ENCODE measurements at places on chromosomes 11 and 22. TPM values are rescaled to one million over a fixed set of nuclear protein-coding genes. Genes with fewer than 3 reads are reported as not detected.

The FOLR3 gene
- total RNA-seq: not detected

DNA sequence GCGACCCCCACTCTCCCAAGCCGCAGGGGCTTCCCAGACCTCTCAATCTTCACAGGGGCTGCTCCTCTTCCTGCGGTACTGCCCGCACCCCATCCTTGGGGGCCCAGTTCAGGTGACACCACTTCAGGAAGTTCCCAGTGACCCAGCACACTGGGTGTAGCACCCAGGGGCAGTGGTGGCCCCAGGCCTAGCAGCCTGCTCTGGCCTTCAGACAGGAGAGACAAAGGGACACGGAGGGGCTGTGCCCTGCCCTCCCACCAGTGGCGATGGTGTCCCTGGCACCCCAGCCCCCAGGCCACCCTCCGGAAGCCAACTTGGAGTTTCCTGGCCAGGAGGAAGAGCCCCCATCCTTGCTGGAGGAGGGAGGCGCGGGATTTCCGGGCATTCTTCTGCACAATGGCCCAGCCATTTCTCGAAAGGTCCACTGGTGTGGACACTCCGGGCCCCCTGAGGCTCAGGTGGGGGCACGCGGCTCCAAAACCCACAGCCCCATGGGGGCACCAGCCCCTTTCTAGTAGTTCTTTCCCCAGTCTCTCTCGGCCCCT lies 978 bp upstream of the CLDN5 start:
- H3K36me3 ChIP-seq: no peaks in the 10 kb centered on the region
- peaks cover 13% of the 10 kb centered on the region for H3K27me3 ChIP-seq
- no peaks in the 10 kb centered on the region for H3K4me1 ChIP-seq
- no peak for DNase-seq

DNA sequence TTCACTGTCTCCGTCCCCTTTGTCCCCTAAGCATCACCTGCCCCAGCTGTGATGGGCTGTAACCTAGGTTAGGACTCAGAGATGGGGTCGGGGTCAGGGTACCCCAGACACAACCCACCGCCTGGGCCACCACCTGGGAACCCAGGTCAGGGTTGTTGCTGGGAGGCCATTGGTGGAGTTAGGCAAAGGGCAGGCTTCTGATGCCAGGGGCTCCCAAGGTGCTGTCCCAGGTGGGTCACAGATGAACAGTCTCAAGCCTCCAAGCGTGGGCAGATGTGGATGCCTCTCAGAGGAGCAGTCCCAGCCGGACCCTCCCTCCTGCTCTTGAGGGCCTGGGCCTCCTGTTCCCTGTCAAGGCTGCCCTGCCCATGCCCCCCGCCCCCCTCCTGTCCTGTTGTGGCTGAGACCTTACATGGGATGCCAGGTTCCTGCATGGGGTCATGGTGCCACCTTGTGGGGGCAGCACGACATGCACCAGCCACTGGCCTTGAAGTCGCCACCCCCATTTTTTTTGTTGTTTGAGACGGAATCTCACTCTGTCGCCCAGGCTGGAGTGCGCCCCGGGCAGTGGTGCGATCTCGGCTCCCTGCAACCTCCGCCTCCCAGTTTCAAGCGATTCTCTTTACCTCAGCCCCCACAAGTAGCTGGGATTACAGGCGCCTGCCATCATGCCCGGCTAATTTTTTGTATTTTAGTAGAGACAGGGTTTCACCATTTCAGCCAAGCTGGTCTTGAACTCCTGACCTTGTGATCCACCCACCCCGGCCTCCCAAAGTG lies 12.1 kb downstream of the GATD1 start:
- no peak overlapping the region for H3K27ac ChIP-seq
- no peaks in the 10 kb centered on the region for H3K27me3 ChIP-seq
- no peaks in the 10 kb centered on the region for H3K36me3 ChIP-seq
- no peak overlapping the region for H3K4me3 ChIP-seq
- no peaks in the 10 kb centered on the region for H3K4me1 ChIP-seq
- peak; percentile 76 for DNase-seq

The C11orf52 gene
- 9.7 TPM for total RNA-seq

DNA sequence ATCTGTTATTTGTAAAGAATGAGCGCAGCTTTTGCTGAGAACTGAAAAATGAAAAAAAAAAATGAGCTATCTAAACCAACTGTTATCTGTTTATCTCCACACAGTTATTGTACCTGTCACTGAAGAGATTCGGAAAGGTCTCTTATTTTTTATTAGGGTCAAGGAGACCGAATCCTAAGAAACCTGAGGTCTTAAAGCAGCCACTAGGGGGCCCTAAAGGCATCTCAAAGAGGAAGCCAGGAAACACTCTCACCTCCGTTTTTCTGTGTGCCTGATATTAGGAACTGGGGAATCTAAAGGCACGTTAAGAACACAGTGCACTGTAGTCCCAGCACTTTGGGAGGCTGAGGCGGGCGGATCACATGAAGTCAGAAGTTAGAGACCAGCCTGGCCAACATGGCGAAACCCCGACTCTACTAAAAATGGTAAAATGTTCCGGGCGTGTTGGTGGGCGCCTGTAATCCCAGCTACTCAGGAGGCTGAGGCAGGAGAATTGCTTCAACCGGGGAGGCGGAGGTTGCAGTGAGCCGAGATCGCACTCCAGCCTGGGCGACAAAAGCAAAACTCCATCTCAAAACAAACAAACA lies 3.5 kb upstream of the LARGE1 start:
- DNase-seq: peak; percentile 86
- H3K36me3 ChIP-seq: no peaks in the 10 kb centered on the region
- H3K4me3 ChIP-seq: no peak overlapping the region
- H3K4me1 ChIP-seq: no peaks in the 10 kb centered on the region

The DMC1 gene
- not detected for total RNA-seq

- H3K4me1 ChIP-seq: no peaks in the 10 kb centered on the region
- no peak overlapping the region for H3K4me3 ChIP-seq
- DNase-seq: no peak
- H3K36me3 ChIP-seq: no peaks in the 10 kb centered on the region
- H3K27me3 ChIP-seq: no peaks in the 10 kb centered on the region
These were observed 1.9 kb upstream of the OR51B4 start for GRCh38 chr11:5303626-5304025.

DNA sequence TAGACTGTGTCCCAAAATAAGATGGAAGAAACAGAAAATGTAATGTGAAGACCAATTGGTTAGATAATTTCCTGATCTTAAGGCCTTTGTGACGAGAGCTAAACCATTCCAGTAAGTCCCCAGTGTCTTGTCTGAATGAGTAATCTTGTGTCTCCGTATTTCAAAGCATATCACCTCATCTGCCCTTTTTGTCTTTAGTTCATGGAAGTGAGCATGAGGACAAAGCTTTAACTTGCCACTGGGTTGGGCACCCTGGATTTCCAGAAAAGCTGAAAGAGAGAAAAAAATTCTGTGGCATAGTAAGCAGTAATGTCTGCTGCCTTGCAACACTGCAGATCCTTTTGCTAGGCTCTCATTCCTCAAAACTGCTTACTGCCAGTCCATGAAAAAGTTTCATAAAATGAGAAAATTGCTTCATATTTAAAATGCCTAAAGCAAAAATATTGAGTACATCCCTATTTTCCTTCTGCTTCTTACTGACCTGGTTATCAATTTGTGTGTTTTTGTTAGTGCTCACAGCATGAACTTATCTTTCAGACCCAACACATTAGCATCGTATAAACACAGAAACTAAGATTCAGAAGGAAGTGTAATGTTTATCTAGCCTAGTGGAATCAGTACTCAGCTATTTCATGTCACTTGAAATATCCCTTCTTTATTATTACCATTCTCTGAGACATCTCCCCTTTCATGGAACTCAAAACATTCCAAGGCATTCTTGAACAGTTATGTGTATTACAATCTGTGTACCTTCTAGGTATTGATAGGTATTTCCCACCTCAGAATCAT lies 5.3 kb downstream of the CASP12 start:
- H3K4me1 ChIP-seq: no peaks in the 10 kb centered on the region
- no peaks in the 10 kb centered on the region for H3K36me3 ChIP-seq
- no peak overlapping the region for H3K27ac ChIP-seq
- no peak for DNase-seq

DNA sequence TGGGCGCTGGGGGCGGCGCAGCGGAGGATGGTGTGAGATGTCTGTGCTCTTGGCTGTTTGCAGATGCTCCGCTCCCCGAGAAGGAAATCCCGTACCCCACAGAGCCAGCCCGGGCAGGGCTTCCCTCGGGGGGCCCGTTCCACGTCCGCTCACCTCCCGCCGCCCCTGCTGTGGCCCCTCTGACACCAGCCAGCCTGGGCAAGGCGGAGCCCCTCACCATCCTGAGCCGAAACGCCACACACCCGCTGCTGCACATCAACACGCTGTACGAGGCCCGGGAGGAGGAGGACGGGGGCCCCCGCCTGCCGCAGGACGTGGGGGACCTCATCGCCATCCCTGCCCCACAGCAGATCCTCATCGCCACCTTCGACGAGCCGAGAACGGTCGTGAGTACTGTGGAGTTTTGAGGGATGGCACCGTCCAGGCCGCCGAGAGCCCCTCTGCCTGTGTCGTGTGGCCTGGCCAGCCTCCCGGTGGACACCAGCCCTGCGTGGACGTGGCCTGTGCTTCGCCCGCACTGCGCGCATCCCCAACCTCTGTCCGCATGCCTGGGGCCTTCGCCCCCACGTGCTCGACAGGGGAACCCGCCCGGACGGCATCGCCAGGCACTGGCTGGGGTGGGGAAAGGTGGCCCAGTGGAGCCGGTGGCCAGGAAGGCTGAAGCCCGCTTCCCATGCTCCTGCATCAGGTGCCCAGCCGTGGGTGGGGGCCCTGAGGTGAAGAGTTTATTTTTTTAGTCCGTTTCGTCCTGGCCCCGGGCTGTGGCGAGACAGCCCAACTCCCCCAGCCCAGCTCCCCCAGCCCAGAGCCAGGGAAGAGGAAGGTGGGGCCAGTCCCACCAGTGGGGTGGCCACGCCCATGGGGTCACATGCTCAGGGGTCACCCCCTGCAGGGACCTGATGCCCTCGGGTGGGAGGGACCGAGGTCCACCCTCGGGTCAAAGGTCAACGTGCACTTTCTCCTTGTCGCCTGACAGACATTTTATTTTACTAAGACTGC lies 6.5 kb upstream of the TRABD start:
- DNase-seq: no peak
- H3K27ac ChIP-seq: no peak overlapping the region
- H3K36me3 ChIP-seq: no peaks in the 10 kb centered on the region
- H3K4me3 ChIP-seq: no peak overlapping the region
- H3K4me1 ChIP-seq: peaks cover 2% of the 10 kb centered on the region
- H3K27me3 ChIP-seq: no peaks in the 10 kb centered on the region

DNA sequence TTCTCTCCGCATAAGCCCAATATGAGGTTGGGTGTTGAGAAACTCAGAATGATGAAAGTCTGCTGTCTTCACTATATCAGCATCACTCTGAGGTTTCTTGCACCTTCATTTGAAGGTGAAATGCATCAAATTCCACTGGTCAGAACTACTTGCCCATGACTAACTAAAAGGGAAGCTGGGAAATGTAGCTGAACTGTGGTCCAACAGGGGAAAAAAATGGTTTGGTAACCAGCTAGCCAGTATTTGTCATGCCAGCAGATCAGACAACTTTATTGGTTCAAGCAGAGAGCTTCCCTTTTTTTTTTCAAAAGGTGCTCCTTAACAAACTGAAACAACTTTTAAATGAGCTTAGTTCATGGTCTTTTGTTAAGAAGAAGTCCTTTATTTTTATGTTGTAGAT lies 14.2 kb upstream of the PIK3C2A start:
- H3K27me3 ChIP-seq: no peaks in the 10 kb centered on the region

The MRGPRX3 gene
- not detected for total RNA-seq

The ABCC8 gene
- 22.9 TPM for total RNA-seq

The OR6A2 gene
- total RNA-seq: not detected

The C11orf86 gene
- 81.7 TPM for total RNA-seq

- no peaks in the 10 kb centered on the region for H3K27me3 ChIP-seq
- peak overlapping the region; percentile 78 for H3K27ac ChIP-seq
- no peak overlapping the region for H3K4me3 ChIP-seq
- no peaks in the 10 kb centered on the region for H3K36me3 ChIP-seq
- peaks cover 28% of the 10 kb centered on the region for H3K4me1 ChIP-seq
- DNase-seq: peak; percentile 66
These were observed 30.3 kb upstream of the WNT7B start for GRCh38 chr22:46007003-46007847.

The FUT4 gene
- total RNA-seq: 34.3 TPM

DNA sequence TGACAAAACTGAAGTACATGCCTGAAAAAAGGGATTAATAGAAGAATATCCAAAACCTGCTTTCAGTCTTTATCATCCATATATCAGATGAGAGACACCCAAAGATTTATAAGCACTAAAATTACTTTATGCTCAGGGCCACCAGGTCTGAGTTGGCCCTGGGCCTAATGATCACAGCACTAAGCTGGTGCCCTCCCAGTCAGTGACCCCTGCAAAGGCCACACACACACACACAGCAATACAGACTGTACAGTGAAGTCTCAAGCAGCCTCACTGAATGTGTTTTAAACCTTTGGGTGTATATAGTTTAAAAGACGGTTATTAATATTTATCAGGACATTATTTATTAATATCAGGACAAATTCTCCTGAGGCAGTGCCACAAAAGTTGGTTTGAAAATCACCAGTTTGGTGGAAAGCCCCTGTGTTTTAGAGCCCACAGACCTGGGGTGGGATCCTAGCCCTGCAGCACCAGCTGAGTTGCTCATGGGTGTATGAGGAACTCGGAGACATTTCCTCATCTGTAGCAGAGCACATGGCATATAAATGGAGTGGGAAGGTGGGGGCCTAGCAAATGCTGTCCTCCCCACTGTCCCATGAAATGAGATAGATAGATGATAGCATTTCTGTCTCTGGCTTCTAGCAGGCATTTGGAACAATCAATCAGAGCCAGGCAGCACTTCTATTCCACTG lies 48.4 kb upstream of the HORMAD2 start:
- no peak overlapping the region for H3K27ac ChIP-seq
- H3K4me3 ChIP-seq: no peak overlapping the region
- H3K36me3 ChIP-seq: no peaks in the 10 kb centered on the region
- DNase-seq: no peak
- peaks cover 2% of the 10 kb centered on the region for H3K4me1 ChIP-seq
- H3K27me3 ChIP-seq: no peaks in the 10 kb centered on the region

The POLDIP3 gene
- 30.3 TPM for total RNA-seq

DNA sequence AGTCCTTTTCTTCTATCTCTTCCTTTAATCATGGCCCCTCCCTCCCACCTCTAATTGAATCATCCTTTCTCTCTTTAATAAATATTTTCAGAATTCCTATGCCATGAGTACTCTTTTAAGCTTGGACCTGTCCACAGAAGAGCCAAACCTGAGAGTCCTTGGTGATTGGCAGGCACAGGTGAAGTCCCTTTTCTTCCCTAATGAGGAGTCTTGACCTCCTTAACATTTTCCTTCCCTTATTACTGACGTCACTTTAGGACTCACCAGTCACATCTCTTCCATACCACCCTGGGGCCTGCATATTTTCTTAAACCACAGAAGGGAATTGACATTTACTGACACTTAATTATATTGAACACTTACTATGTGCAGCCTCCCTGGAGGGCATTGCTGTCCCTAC lies 41.0 kb upstream of the RASSF10 start:
- H3K27me3 ChIP-seq: no peaks in the 10 kb centered on the region
- H3K27ac ChIP-seq: no peak overlapping the region
- no peak for DNase-seq
- no peaks in the 10 kb centered on the region for H3K4me1 ChIP-seq
- no peak overlapping the region for H3K4me3 ChIP-seq
- no peaks in the 10 kb centered on the region for H3K36me3 ChIP-seq

The TRIM3 gene
- total RNA-seq: 21.5 TPM

Data from Peyer's patch (tissue), 4 donors.